ENCODE measurements at places on chromosomes 1 and 21.

- DNase-seq = no peak
Observed at GRCh38 chr1:30130099-30130498, 593.3 kb downstream of the MATN1 start.

GRCh38 chr1:79797487-79797886 is 791.0 kb upstream of the ADGRL4 start:
- no peak for DNase-seq

DNA sequence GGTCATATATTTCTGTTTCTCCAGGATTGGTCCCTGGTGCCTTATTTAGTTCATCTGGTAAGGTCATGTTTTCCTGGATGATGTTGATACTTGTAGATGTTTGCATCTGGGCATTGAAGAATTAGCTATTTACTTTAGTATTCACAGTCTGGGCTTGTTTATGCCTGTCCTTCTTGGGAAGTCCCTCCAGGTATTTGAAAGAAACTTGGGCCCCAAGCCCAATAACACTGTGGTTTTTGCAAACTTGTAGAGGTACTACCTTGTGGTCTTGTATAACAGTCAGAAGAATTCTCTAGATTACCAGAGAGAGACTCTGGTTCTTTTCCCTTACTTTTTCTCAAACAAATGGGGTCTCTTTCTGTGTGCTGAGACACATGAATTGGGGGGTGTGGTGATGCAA is 251.4 kb upstream of the B3GALT2 start:
- no peak for DNase-seq

GRCh38 chr1:56481140-56481694 is 98.1 kb downstream of the PLPP3 start:
- no peak for DNase-seq

GRCh38 chr21:38780879-38781278 is 24.9 kb upstream of the ETS2 start:
- DNase-seq = no peak

- no peak for DNase-seq
Observed at GRCh38 chr1:41499591-41499990, 15.1 kb upstream of the EDN2 start.

DNA sequence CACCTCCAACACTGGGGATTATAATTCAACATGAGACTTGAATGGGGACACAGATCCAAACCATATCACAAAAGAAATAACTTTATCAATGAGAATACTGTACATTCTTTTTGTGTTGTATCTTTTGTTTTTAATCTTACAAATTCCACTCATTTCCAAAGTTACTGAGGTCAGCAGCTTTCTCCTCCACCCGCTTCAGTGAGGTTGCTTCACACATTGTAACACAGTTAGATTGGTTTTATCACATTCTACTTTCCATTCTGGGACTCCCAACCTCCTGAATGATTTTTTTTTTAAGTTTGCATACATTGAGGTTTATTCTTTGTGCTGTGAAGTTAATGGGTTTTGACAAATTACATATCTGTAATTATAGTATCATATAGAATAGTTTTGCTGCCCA is 43.8 kb downstream of the DDAH1 start:
- no peak for DNase-seq

DNA sequence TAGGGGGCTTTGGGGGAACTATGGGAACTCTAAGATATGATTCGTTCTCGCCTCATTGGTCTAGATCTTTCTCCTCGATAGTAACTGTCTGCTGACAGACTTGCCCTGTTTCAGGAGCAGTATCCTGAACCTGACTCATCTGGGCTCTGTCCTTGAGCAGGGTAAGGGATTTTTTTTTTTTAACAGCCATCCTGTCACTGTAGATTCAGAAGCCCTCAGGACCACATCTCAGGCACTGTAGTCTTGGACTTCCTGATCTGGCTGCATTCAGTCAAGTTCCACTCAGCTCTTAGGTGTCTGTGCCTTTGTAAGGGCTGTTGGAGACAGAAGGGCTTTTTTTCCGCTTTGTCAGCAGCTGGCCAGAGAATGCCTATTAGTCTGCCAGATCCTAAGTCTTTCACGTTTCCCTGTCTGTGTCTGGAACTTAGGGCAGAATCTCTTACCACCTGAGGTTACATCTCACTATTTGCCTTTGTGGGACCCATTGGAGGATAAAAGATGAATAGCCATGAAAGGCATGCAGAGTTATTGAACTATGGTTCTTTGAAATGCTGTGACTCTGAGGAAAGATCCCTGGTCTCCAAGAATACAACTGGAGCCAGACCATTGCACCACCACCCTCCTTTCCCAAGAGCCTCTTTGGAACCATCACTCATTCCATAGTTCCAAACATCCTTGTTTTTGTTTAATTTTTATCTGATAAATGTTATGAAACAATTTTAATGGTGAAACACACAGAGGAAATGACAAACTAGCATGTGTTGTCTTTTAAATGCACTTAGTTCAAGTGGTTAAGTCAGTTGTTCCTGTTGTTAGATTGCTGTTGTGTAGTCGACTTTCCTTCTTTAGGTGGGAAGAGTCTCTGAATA is 49.7 kb upstream of the MACF1 start:
- DNase-seq = no peak

DNA sequence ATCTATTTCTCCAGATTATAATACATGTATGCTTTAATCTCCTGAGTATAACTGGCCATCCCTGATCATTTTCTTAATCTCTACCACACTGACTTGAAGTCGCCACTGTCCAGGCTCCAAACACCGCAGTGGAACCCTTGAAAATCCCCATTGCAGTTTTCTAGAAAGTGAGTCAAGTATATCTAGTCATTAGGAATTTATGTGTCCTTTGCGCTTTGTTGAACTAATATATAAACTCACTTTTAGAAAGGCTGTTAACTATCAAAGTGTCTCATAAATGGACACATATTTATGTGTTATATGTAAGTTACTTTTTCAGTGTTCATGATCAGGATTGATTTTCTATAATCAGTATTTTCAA is 211.5 kb downstream of the PATJ start:
- DNase-seq = no peak

- DNase-seq = no peak
Observed at GRCh38 chr1:24189528-24189927, 2.4 kb upstream of the IFNLR1 start.

GRCh38 chr1:87435484-87435883 is 106.8 kb downstream of the LMO4 start:
- no peak for DNase-seq

GRCh38 chr1:27527223-27527889 is 37.4 kb upstream of the WASF2 start:
- no peak for DNase-seq

GRCh38 chr1:53326598-53327181 is 1.2 kb downstream of the LRP8 start:
- DNase-seq = no peak

GRCh38 chr1:201022820-201023516 is 546 bp downstream of the KIF21B start:
- DNase-seq = no peak

- no peak for DNase-seq
Observed at GRCh38 chr21:43204638-43205037, 35.8 kb downstream of the CRYAA start.

DNA sequence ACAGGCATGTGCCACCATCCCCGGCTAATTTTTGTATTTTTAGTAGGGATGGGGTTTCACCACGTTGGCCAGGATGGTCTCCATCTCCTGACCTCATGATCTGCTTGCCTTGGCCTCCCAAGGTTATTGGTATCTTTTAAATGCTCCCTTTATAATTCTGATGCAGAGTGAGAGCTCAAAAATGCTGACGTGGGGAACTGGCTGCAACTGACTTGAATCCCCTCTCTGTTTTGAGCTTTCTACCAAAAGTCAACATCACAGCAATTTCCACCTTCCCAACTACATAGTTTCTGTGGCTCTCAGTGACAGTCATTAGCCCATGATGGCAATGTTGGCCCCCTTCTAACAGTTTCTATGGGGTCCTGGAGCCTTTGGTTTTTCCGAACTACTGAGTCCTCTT is 268.2 kb upstream of the FOXD3 start:
- DNase-seq = no peak

GRCh38 chr1:3242408-3243260 is 173.6 kb downstream of the PRDM16 start:
- no peak for DNase-seq

GRCh38 chr1:211843507-211844298 is 13.1 kb upstream of the LPGAT1 start:
- DNase-seq = no peak

GRCh38 chr21:38917043-38917774 is 111.5 kb downstream of the ETS2 start:
- DNase-seq = no peak

GRCh38 chr1:241171991-241172390 is 185.0 kb downstream of the RGS7 start:
- no peak for DNase-seq

DNA sequence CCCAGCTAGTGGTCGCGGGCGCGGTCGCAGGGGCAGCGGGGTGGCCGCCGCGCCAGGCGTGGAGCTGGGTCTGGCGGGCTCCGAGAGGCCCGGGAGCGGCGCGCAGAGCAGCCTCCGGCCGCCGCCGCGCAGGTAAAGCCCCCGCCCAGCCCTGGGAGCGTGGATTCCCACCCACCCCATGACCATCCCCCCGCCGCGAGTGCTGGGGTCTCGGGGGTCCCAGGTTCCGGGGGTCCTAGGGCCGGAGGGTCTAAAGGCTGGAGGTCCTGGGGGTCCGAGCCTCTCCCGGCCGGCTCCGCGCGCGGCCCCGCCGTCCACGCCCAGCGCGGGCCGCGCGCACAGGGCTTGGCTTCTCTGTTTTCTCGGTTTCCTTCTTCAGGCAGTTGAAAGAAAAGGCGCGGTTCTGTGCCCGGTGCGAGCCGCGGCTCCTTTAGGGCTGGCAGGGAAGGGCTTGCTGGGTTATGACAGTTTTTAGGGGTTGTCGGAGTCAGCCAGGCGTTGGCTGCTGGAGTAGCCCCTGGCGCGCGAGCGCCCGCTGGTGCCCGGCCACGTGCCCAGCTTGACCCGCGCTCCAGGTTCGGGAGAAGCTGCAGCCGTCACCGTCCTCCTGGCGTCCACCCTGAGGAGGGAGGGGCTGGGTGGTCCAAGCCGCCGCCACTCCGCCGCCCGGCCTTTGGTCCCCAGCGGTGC is 359 bp downstream of the LRRC3 start:
- no peak for DNase-seq

DNA sequence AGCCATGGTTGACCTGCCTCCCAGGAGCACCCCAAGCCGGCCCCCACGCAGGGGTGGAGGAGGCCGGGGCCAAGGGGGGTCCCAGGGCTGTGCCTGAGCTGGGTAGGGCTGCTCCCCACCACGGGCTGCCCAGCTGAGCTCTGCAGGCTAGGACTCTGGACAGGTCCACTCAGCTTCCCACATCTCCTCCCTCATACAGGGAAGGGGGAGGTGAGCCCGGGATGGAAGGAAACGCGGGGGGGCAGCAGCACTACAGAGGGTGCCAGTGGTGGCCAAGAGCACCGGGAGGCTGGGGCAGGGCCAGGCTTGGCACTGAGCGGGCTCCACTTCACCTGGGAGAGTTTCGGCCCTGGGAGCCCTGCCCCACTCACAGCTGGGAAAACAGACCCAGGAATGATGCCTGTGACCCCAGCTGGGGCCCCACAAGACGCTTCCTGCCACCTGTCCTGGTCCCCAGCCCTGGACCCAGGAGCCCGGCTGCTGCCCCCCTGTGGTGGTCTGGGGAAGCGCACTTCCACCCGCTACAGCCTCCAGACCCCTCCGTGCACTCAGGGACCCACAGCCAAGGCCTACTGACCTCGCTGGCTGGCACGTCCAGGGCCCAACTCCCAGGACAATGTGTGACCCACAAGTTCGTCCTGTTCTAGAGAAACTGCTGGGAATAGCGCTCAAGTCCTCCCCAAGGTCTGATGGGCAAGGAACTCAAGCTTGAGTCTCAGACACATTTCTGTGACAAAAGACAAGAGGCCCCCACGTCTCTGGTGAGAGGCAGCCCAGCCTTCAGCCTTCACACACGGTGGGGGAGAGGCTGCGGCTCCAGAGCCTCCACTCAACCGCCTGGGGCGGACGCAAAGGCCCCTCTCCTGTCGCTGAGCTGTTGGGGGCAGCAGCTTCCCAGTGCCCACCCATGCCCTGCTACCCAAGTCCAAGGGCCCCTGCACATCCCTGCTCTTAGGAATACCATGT is 3.0 kb downstream of the AURKAIP1 start:
- no peak for DNase-seq

GRCh38 chr1:93690921-93691789 is 9.5 kb upstream of the BCAR3 start:
- no peak for DNase-seq

DNA sequence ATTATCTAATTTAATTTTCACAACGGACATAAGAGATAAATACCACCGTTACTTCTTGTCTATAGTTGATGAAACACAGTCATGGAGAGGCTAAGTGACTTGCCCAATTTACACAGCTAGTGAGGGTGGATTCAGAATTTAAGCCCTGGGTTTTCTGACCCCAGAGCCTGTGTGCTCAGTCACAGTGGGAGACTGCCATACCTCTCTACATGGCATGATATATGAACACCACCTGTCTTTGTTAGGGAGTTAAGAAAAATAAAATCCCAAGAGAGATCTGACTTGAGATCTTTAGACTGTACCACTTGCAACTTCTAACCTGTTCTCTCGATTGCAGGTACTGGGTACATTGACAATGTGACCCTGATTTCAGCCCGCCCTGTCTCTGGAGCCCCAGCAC is 40.3 kb downstream of the LAMC2 start:
- no peak for DNase-seq

GRCh38 chr21:31092832-31093625 is 54.8 kb upstream of the KRTAP19-8 start:
- DNase-seq = no peak

DNA sequence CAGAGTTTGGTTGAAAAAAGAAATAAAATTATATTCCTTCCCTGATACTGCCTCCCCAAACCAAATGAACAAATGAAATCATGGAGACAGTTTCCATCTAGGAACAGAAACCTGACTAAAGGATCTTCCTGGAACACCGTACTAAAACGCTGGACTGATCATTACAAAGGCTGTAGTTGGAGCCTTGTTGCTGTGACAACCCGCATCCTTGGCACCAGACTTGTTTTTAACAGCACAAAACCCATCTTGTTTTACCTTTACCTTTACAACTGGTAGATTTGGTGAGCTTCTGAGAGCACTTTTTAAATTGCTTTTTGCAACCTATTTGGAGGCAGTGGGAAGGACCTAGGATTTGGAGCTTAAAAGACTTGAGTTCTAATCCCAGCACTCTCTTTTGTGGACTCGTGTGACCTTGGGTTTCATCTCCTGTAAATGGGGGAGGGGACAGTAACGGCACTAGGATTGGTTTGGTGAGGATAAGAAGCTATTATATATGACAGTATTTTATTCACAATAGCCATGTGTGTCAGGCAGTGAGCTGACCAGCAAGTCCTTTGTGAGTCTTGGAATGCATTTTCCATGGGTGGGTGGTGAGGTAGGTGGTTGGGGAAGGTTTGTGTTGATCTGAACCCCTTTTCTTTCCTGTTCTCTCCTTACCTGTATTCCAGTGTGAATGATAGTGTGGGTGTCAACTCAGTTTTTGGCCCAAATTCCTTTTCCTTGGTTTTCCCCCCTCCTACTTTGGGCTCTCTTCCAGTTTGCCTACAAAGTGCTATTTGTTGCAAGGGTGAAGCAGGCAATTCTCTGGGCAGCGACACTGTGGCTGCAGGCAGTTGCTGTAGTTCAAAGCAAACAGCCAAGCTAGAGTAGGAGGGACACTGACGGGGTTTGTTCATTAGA is 12.6 kb downstream of the LRRC8D start:
- DNase-seq = no peak

Measured in HS-27A (cell line).